ENCODE measurements at places on chromosomes 13 and 19.
A peak's percentile ranks its signal among the peaks of the same experiment; 100 is the strongest.

DNA sequence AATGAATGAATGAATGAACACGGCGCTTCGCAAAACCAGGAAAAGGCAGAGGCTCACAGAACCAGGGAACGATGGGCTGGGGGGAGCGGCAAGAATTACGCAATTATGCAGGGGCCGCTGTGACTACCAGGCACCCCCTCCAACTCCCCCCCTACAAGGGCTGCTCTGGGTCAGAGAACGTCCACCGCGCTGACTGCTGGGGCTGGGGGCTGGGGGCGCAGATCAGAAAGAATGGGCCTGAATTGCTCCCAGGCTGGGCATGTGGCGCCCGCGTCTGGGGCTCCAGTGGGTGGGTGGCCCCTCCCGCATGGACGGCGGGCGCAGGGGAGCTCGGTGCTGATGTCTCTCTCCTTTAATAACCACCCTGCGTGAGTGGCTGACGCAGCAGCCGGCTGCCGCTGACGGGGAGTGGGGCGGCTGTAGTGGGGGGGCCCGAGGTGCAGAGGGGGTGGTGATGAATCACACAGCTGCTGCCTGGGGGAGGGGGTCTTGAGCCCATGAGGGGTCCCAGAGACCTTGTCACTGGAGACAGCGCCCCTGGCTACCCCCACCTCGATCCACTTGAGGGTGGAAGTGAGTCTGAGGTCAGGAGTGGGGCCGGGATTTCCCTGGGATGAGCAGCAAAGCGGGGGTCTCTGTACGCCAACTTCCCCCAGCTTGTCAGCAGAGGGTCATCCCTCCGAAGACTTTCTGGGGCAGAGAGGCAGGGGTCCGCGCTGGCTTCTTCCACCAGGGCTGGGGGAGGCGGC lies 1.5 kb upstream of the CIRBP start:
- no peak for DNase-seq

DNA sequence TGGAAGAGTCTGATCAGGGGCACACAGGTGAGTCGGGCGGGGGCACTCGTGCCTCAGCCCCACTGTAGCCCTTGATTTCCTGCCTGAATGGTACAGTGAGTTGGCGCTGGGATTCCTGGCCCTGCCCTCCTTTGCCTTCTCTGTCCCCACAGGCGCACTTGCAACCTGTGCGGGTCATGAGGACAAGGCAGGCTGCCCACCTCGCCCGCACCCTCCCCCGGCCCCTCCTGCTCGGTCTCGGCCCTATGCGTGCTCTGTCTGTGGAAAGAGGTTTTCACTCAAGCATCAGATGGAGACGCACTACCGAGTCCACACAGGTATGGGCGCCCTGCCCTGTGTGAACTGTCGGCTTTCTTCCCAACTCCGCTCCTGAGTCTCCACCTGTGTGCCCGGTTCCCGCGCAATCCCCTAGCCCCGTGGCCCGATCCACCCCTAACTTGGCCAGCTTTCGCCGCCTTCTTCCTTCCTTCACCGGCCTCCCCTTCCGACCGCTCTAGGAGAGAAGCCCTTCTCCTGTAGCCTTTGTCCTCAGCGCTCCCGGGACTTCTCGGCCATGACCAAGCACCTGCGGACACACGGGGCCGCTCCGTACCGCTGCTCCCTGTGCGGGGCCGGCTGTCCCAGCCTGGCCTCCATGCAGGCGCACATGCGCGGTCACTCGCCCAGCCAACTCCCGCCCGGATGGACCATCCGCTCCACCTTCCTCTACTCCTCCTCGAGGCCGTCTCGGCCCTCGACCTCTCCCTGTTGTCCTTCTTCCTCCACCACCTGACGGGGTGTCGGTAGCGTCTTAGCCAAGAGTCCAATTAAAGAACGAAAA lies 1.6 kb upstream of the KMT2B start:
- DNase-seq, result peak; percentile 19

- no peak for DNase-seq
These were observed 13.1 kb downstream of the XRCC1 start for GRCh38 chr19:43562226-43562697.

- no peak for DNase-seq
These were observed 248.4 kb upstream of the TSHZ3 start for GRCh38 chr19:31597616-31598015.

- DNase-seq, result no peak
These were observed 102.1 kb upstream of the FNDC3A start for GRCh38 chr13:48873587-48873986.

GRCh38 chr13:31154939-31155338 lies 6.8 kb downstream of the HSPH1 start:
- DNase-seq, result no peak

DNA sequence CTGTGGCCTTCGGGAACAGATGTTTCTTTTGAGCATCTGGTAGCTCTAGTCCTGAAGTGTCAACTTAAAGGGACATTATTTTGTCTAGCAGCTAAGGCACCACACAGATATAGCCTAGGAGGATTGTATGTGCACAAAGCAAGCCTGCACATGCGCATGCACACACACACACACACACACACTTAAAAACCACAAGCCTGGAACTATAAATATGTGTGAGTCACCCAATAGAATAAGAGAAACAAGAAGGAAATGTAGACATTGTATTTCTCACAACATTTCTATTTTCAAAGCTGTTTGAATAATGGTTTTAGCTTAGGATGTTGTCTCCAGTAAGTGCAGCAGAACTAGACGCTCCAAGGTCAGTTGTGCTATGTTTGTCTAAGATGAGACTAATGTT lies 516.5 kb downstream of the SUCLA2 start:
- DNase-seq, result no peak

GRCh38 chr19:623974-624373 lies 9.4 kb downstream of the POLRMT start:
- no peak for DNase-seq

GRCh38 chr13:107969546-107969945 lies 245.8 kb downstream of the LIG4 start:
- DNase-seq, result no peak

All from activated CD4-positive, alpha-beta T cell treated with anti-CD3 and anti-CD28 coated beads for 4 hours (primary cell).